ENCODE measurements at places on chromosomes 16 and 17. TPM values are rescaled to one million over a fixed set of nuclear protein-coding genes. Genes with fewer than 3 reads are reported as not detected.

CD300C gene
- not detected for total RNA-seq

CCL16 gene
- total RNA-seq: not detected

WWP2 gene
- total RNA-seq: 36.1 TPM

PHOSPHO1 gene
- total RNA-seq: not detected

TMC6 gene
- 128 TPM for total RNA-seq

RAB34 gene
- total RNA-seq: 8.5 TPM

KRTAP2-2 gene
- not detected for total RNA-seq

PERCC1 gene
- total RNA-seq: 0.34 TPM
